ENCODE measurements at places on chromosomes 7 and 10.

DNA sequence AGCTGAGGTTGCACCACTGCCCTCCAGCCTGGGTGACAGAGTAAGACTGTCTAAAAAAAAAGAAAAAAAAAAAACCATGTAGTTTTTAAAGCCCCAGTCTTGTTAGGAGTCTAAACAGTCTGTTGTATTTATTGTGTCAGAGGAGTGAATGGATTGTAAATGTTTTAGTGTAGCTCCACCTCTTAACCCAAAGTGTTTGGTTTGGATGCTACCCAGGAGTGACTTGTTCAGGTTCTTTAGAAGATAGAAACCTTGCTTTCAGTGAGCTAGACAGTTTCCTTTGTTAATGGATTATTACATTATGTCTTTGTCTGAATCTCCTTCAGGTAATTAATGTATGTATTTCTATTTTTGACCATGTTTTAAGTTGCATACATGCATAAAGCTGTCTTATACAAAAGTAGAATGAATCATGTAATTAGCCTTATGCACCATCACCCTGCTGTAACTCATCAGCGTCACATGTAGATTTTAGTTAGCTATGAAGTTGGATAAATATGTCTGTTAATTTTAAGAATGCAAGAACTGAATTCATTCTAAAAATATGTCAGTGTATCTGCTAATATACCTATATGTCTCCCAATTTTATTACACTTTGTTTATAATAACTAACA is 97.7 kb downstream of the TAF3 start:
- DNase-seq, result peak; percentile 39

- no peak for DNase-seq
Observed at GRCh38 chr10:29646960-29647461, 12.2 kb upstream of the SVIL start.

DNA sequence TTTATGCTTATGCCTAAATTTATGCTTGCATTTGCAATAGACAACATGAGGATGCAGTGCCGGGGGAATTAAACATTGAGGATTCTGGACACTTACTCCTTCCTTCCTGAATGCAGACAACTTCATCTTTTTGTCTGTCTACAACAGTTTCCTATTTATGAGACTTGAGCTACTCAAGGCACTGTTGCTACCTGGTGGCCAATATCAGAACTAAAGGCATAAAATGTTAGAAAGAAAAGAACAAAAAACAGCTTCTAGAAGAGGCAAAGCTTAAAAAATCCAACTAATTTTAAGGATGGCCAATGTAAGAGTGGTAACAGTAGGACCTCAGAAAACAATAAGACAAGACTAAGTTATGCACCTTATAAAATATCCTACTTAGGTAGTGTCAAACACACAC is 144.5 kb upstream of the PTN start:
- no peak for DNase-seq

- peak; percentile 56 for DNase-seq
Observed at GRCh38 chr7:155456738-155457543, 988 bp upstream of the EN2 start.

DNA sequence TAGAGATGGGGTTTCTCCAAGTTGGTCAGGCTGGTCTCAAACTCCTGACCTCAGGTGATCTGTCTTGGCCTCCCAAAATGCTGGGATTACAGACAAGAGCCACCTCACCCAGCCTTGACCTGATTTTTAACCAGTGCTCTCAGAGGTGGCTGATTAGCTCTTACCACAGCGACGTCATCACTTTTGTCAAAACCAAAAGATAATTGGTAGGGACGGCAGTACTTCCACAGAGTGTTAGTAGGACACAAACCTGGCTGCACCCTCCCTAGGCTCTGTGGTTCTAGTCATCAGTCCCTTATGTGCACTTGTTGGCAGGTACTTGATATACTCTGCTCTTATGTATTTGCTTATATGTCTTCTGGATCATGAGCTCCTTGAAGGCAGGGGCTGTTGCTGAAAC is 74.0 kb downstream of the GPR141 start:
- no peak for DNase-seq

DNA sequence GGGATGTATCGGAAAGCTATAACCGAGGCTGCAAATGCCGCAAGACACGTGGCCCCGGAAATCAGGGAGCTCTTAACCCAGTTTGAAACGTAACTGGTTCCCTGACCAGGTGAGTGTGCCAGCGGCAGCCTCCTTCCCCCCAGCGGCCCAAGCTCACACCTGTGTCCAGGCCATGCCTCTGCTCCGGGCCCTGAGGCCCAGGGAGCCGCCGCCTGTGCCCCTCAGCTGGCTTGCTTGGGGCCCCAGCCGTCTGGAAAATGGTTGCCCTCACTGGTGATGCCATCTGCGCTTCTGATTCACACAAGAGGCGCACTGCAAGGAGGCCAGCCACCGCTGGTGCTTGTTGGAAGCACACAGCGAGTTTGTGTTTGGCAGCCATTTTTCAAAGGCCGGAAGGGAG is 9.2 kb downstream of the PWWP2B start:
- no peak for DNase-seq

DNA sequence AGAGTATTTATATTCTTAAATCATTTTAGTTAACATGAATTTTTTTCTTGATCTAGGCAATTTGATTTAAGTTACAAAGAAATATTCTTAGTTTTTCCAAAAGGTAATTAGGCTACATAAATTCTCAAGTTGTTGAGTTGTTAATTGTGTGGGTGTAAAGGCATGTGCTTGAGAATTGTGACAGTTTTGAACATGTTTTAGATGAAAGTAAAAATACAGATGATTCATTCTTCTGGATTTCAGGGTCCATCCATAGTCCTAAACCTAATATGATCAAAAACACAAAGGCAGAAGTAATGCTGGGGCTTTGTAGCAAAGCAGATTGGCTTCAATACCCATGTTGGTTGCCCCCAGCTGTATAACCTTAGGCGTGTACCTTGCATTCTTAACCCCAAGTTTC is 127.9 kb downstream of the CPED1 start:
- no peak for DNase-seq

DNA sequence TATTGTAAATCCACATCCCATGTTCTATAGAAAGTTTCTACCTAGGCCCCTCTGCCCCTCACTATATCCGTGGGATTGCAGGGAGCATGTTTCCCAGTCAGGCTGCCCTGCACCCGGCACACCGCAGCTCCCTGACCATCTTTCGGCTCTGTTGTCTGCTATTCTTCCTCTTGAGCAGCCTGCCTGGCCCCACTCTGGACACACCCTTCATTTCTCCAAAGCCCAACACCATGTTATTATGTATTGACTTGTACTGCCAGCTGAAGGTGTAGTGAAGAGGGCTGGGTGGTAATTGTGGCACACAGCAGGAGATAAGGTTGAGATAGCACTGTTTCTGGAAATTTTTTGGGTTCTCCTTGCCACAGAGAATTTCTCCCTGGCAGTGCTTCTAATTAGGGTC is 9.8 kb downstream of the LRMDA start:
- no peak for DNase-seq

DNA sequence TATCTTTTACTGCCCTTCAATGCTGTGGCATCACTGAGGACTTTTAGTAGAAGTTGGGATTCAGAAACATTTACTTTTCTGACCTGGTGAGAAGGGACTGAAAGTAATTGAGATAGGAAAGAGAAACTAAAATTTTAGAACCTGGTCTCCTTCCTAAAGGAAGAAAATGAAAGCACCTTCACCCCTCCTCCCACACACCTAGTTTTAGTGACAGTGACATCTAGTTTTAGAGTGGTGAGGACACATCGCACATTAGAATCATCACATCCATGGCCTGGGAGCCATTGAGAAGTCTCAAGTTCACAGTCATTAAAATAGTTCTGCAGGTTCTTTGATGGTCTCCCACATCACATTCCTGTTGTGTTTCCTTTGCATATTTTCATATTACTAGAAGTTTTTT is 16.1 kb downstream of the TAS2R41 start:
- no peak for DNase-seq

DNA sequence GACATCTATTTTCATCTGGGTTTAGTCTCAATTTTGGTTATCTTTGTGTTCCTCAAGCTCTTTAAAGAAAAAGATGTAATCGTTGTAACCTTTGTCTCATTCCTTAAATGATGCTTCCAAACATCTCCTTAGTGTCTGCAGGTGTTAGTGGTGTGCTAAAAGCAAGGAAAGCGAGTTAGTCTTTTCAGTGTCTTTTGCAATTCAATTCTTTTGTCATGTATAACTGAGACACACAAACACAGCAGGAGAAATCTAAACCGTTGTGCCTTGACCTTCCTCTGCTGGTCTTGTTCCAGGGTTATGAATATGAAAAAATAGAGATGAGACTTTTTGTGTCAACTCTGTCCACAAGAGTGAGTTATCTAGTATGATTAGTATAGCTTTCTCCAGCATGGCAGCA is 40.7 kb downstream of the PIK3CG start:
- DNase-seq, result no peak

- no peak for DNase-seq
Observed at GRCh38 chr7:54960517-54960916, 58.3 kb upstream of the EGFR start.
